ENCODE measurements at places on chromosomes 6 and 20.

- DNase-seq = no peak
Measured at GRCh38 chr6:138999949-139000725, 12.1 kb upstream of the REPS1 start.

DNA sequence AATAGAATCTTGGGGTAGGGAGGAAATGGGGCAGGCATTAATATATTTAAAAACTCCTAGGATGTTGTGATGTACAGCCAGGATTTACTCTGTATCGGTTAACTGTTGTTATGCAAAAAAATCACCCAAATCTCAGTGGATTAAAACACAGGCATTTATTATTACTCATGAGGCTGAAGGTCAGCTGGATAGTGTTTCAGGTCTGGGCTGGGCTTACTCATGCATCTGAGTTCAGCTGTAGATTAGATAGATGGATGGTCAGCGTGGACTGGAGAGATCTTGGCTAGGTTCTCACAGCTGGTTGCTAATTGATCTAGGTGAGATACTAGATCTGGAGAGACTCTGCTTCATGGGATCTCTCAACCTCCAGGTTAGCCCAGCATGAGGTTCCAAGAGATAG lies 131.4 kb downstream of the BTBD3 start:
- no peak for DNase-seq

- DNase-seq = no peak
Measured at GRCh38 chr6:109821428-109821827, 130.3 kb downstream of the FIG4 start.

DNA sequence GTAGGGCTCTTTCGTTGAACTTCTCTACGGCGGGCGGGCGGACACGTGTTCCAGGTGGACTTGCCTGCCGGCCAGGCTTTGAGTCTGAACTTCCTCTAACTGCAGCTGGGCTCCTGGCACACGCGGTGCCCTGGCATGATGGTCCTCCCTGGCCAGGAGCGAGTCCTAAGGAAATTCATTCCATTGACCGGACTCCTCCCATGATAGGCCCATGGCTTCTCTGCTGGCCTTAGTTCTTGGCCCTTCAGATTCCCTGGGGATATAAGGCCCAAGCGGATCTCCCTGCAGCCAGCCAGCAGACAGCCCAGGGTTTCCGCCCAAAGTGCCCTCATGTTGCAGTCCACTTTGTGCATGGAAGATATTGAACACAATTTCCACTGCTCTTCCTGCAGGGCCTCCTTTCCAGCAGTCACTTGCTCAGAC lies 39.4 kb downstream of the TBC1D7 start:
- no peak for DNase-seq

DNA sequence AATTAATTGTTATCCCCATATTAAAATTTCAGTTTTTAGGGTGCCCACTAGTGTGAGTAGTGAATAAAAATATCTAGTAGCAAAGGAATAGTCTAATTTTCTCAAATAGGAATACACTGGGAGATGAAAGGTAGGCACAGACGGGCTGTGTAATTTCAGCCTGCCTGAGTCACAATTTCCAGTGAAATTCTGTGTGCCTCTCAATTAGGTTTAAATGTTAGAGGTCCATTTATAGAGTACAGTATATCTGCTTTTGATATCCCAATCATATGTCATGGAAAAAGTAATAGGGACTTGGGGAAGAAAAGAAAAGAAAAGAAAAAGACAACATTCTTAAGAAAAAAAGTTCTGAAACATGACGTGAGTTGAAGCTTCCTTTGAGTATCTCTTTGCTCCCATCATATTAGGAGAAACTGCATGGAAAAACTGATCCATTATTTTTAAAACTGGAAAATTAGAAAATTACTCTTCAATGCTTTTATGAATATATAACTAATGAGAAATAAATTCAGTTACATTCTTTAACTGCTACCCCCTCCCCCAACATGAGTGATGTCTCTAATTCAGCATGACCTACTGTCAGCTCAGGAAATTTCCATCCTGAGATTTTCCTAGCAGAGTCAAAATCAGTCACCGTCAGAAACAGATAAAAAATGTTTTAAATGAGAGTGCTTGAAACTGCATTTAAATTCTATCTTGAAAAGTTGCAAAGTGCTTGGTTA lies 473.8 kb upstream of the HSF2 start:
- no peak for DNase-seq

- DNase-seq = peak; percentile 53
Measured at GRCh38 chr20:1893721-1894470, 1.3 kb upstream of the SIRPA start.

DNA sequence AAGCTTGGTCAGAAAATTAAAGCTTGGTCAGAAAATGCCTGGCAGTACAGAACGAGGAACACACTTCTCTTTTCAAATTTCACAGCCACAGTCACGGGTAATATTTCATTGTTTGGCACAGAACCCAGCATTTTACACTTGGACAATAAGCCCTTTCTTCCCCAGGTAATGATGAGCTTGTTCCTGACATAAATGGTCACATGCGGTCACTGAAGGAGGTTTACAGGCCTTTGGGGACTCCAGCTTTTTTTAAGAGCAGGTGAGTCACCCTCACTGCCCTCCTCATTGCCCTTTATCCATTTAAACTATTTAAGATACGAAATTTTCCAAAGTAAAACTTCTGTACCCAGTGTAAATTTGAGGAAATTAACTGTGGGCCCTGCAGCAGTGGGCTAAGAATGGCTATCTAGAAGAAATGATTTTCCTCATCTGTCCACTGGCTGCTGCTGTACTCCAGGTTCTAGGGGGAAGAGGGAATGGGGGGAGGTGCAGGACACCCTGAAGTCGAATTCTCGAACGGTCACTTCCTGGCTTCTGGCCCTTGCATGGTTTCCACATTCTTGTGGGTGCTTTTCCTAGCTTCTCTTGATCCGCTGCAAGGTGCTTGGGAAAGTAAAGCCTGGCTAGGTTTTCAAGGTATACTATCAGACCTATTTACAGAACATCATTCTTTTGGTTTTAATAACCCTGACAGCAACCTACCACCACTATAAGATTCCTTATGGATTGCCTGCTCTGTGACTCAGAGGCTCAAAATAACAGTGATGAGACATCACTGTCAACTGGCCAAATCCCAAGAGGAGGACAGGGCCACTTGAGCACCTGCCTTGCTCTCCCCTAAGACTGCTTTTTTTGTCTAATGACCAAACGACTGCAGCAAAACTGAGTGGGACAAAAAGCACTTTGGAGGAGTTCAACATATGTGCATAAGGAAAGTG lies 75.8 kb downstream of the PREP start:
- DNase-seq = no peak

DNA sequence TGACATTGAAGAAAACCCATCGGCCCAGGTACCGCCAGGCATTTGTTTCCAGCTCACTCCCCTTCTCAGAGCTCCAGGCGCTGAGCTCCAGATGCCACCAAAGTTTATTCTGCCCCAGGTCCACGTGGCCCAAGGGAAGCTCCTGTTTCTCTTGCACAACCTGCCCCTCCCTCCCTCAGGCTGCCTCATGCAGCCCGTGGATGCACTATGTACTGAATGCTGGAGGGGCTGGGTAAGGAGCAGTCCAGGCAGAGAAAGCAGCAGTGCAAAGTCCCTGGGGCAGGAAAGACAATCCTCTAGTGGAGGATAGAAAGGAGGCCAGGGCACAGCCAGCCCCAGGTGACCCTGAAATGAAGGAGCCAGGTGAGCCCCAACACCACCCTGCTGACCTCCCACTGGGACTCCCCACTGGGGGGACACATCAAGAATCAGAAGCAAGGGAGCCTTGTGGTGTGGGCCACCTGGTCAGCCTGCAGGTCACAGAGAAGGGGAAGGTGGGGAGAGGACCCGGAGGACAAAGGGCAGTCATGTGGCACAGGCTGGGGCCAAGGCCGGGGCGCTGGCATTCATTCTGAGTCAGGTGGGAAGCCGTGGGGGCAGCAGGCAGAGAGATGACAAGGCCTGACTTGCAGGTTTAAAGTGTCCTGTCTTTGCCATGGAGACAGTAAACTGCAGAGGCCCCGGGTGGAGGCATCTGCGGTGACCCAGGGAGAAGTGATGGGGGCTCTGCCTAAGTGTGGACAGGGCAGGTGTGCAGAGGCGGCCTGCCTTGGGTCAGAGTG lies 230.1 kb downstream of the PREX1 start:
- DNase-seq = no peak

GRCh38 chr6:36642913-36643817 lies 35.3 kb upstream of the CDKN1A start:
- no peak for DNase-seq

- no peak for DNase-seq
Measured at GRCh38 chr6:81561071-81561564, 191.4 kb downstream of the TENT5A start.

- DNase-seq = no peak
Measured at GRCh38 chr20:62122654-62123449, 577 bp downstream of the LSM14B start.

GRCh38 chr6:10668126-10668917 lies 26.1 kb downstream of the C6orf52 start:
- no peak for DNase-seq

DNA sequence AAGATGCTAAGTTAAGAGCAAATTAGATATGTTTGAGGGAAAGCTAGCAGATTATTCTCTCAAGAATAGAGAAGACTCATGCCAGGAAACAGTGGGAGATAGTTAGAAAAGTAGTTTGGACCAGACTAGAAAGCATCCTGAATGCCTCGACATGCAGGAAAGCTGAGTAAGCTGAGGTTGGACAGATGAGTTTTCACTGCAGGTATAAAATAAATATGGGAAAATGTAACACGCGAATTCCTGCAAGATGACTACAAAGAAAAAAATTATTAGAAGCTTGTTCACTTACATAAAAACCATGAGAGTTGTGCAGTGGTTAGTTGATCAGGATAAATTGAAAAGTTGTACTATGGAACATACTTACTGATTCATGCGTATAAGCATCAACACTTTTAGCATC lies 484.2 kb upstream of the MANEA start:
- DNase-seq = no peak

- no peak for DNase-seq
Measured at GRCh38 chr6:6981681-6982322, 126.0 kb upstream of the RREB1 start.

DNA sequence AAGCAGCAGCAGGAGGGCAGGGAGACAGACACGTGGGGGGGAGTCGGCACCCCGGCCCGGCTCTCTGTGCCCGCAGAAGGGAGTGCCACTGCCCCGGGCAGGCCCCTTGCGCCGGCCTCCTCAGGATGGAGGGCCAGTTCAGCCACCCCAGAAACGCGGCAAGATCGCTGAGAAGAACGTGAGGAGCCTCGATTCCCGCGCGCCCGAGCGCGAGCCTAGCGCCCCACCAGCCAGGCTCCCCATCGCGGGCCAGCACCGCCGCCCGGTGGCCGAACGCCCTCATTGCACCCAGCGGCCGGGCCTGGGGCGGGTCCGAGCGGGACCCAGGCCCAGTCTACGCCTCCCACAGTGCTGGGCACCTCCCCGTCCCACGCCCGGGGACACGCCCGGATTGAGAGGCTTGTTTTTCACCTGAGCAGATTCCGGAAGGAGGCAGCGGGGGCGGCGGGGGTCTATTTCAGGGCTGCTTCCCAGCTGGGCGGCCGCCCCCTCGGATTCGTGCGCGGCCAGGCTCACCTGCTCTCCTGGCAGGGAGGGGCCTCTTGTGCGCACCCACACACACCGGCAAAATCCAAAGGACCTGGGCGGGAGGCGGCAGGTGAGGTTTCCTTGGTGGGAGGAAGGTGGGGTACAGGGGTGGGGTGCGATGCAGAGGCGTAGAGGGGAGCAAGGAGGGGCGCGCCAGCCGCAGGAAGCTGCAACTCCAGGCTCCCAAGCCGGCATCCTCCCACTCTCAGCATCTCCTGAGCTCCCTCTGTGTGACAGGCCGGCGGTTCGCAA lies 9.0 kb upstream of the GRM4 start:
- no peak for DNase-seq

GRCh38 chr20:33648396-33649004 lies 13.6 kb upstream of the C20orf144 start:
- no peak for DNase-seq

DNA sequence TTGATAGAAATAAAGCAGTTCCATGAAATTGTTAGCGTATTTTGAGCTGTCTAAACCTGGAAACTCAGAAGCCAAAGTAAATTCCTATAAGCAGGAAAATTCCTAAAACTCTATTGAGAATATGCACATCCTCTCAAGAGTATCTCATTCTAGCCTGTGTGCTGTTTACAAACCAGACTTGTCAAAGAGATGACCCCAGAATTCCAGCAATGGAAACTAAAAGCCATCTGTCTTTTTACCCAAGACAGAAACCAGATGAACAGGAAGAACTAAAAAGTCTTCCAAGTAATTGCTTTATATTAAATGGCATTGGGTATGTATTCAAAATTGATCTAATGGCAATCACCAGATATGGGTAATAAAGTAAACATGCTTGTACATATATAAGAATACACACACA lies 92.6 kb downstream of the COL19A1 start:
- no peak for DNase-seq

DNA sequence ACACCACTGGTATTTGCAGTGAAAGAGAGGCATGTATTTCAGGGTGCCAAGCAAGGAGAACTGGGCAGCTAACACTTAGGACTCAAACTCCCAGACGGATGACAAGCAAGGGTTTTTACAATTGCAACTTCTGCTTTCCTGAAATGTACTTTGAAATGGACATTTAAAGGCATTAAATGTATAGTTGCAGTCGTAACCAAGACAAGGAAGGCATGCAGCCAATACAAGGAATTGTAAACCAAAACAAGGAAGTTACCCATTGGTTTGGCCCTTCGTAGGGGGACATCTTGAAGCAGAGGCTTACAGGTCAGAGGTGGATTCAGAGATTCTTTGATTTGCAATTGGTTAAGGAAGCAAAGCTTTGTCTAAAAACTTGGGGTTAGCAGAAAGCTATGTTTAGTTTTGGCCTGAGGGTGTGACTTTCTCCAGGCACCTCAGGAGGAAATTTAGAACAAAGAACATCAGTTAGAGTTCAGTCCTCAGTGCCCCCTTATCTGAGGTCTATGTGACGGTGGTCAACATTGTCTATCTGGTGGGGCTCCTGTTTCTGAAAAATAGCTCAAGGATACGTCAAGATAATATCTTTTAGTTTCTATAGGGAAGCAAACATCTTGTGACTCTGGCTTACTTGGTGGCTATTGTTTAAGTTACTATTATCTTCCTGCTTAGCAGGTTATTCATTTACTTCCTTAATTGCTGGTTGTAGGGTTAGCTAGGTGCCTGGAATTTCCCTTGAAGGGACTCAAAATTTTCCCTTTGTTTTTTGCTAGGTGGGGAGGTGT lies 266.0 kb downstream of the CD83 start:
- DNase-seq = no peak

DNA sequence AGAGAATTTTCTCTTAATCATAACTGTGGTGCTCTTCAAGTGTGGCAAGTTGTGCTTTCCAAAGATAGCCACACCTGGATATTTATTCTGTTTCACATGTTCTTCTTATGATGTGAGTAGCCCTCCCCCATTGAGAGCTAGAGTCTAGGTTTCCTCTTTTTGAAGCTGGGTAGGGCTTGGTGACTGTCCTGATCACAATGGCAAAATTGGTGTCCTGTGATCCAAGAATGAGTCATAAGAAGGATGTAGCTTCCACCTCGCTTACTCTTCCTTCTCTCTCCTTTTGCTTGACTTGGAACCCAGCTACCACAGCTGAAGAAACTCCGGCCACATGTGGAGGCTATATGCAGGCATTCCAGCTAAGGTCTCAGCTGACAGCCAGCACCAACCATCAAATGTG lies 7.4 kb upstream of the IGF2R start:
- no peak for DNase-seq

GRCh38 chr6:108733706-108734265 lies 114.4 kb upstream of the ARMC2 start:
- DNase-seq = no peak

GRCh38 chr6:42966571-42966970 lies 6.0 kb downstream of the GNMT start:
- DNase-seq = no peak
